ENCODE measurements at places on chromosomes 7 and 10.
A peak's percentile ranks its signal among the peaks of the same experiment; 100 is the strongest.

GRCh38 chr7:114212721-114213429 is 201.7 kb upstream of the FOXP2 start:
- DNase-seq = no peak

DNA sequence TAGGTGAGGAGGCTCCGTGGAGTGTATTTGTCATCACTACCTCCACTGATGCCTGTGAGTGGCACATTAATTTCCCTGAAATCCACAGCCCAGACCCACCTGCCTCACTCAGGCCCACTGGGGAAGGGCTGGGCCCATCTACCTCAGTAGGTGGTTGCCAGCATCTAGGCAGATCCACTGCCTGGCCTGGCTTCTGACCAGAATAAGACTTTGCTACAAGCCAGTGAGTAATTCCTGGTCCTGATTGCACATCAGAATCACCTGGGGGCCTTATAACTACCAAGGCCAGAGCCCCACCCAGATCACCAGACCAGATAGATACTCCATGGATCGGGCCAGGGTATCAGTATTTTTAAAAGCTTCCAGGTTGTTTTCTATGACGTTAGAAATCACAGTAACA is 37.5 kb upstream of the PLEKHA1 start:
- DNase-seq = no peak

GRCh38 chr7:140902303-140902953 is 22.3 kb downstream of the BRAF start:
- no peak for DNase-seq

GRCh38 chr10:86391986-86392722 is 25.6 kb upstream of the GRID1 start:
- DNase-seq = no peak

GRCh38 chr10:91590142-91590903 is 42.5 kb downstream of the PPP1R3C start:
- DNase-seq = no peak

- DNase-seq = no peak
These were observed 312.3 kb downstream of the REEP3 start for GRCh38 chr10:63833411-63834060.

GRCh38 chr10:76946270-76946669 is 691.3 kb downstream of the KCNMA1 start:
- no peak for DNase-seq

- no peak for DNase-seq
These were observed 1.4 kb downstream of the MINDY3 start for GRCh38 chr10:15858861-15859281.

GRCh38 chr7:99997545-99998137 is 17.8 kb upstream of the ZKSCAN1 start:
- peak; percentile 40 for DNase-seq

GRCh38 chr7:144842377-144842851 is 6.6 kb upstream of the TPK1 start:
- DNase-seq = no peak

DNA sequence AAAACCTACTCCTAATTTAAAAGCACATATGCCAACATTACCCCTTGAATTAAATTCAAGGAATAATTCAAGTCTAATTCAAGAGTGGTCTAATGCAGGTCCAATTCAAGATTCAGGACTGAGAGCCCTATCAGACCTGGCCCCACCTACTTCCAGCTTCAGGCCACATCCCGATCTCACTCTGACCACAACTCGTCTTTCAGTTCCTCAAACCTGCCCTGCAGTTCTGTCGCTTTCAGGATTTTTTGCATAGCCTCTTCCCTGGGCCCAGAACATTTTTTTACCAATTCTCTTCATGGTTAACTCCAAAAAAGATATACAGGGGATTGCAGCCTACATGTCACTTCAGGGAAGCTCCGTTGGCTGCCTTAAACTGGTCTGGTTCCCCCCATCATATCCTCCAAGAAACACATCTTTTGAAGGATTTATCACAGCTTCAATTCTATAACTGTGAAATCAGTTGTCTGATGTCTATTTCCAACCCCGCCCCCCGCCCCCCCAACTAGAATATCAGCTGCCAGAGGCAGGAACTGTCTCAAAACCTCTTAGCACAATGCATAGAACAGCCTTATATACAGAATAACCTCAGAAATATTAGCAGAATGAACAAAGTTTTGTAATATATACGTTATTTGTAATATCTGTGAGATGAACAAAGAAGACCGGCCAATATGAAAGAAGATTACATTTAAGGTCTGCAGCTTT is 20.8 kb downstream of the CCDC6 start:
- DNase-seq = no peak

DNA sequence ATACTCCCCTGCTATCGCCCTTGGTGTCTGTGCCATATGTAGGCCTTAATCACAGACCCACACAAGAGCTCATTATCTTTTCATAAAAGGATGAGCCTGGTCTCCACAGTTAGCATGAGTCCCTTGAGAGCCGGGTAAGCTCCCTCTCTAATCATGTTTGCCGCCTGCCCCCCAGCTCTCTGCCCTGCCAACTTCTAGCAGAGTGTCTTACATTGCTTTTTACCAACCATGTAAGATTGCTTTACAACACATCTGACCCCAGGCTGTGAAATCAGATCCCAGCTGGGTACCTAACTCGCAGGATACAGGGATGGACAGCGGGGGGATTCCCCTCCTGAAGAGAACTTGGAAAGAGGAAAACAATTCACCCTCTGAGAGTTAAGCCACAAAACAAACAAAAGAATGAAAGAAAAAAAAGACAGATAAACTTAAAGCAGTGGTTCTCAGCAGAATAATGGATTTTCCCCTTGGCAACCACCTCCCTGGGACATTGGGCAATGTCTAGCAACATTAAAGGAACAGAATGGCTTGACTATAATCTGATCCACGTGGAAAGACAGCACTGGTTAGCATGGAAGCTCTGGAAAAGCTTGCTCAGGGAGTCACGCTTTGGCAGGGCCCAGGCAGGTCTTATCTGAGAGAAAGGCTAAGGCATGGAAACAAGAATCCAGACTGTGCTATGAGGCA is 39.4 kb upstream of the ATOH7 start:
- no peak for DNase-seq

DNA sequence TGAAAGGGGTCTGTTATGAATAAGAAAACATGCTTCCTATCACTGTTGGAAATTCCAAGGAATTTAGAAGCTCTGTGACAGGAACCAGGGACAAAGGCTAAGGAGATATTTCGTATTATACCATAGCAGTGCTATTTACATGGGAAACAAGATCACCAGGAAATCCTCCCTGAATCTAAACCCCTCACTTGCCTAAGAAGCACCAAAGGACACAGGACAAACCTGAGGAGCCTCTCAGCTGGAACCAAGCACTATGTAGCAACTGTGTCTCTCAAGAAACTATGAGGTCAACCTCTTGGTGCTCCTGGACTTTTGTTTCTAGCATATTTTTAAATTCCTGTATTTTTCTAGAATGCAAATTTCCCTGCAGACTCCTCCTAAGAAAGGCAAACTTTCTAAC is 20.8 kb upstream of the IFIT1B start:
- DNase-seq = no peak

GRCh38 chr7:129264534-129264933 is 39.7 kb downstream of the AHCYL2 start:
- no peak for DNase-seq

GRCh38 chr10:1047937-1048336 is 982 bp downstream of the IDI1 start:
- no peak for DNase-seq

- DNase-seq = no peak
These were observed 23.9 kb downstream of the SLC25A40 start for GRCh38 chr7:87852306-87852705.

DNA sequence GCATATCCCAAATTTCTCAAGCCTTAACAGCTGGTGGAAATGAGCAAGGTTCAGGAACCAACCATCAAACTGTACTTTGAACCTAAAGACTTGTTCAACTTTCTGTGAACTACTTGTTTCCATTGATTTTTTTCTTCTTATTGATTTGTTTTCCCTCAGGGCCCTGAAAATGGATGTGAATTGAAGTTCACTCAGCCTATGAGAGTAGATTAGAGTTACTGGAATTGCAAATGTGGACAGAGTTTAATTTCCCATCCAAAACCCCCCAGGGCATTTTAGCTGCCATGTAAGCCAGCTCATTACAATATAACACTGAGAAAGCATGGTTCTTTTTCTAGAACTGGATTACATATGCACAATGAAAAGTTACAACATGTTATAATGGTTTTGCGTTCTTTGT is 1105.7 kb downstream of the REEP3 start:
- DNase-seq = no peak

- DNase-seq = no peak
These were observed 35.6 kb downstream of the PLAC9 start for GRCh38 chr10:80168162-80168511.

DNA sequence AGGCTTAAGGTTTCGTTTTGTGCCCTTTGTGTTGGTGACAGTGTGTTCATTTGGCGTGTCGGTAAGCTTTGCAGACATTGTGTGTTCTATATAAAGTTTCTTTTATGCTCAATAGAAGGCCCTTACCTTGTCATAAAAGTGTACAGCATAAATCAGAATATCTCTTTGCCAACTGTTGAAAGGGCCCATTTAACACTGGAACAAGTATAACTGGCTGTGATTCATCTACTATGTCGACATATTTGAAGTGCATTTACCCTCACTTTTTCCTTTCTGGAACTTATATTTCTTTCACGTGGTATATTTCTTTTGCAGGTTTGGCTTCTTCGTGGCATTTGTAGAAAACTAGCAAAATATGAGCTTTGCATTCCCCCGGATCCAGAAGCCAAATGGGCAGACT is 32.7 kb downstream of the EEPD1 start:
- DNase-seq = no peak

- DNase-seq = no peak
These were observed 14.6 kb downstream of the ADRB1 start for GRCh38 chr10:114058297-114058696.

DNA sequence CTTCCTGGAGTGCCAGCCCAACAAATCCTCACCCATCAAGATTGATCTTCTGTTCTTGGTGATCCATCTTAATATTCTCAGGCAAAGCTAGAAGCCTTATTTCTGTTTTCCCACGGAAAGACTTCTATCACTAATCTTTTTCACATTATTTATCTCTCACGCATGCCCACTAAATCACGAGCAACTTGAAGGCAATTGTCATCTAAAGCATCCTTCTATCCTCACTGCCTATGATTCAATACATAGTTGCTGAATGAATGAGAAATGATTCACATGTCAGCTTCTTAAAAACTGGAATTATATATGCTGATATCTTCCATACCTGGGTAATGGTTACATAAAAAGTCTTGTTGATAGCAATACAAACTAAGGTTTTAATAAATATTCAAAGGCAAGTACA is 12.6 kb upstream of the COL1A2 start:
- DNase-seq = no peak

DNA sequence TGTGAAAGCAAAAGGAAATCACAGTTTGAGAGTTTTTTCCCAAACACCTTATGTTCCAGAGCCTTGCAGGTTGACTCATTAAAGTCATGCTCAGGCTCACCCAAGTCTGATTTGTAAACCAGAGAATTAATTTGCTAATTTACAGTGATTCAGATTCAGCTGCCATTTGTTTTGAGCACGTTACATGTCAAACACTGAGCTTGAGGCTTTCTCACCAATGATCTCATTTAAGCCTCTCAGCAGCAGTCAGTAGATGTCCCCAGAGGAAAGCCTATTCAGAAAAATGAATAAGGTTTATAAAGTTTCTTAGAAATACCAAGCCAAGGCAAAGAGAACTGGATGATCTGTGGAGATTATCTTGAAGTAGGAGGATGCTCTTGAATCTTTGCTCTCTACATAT is 420.4 kb downstream of the HTR7 start:
- DNase-seq = no peak

- DNase-seq = no peak
These were observed at the start of gene PRKG1 for GRCh38 chr10:51074238-51075028. Gene PRKG1 (plus strand): TSS chr10:51074487.

- DNase-seq = no peak
These were observed 189.9 kb downstream of the EBF3 start for GRCh38 chr10:129774082-129774735.

GRCh38 chr10:30231071-30231652 is 117.9 kb downstream of the MTPAP start:
- no peak for DNase-seq

DNA sequence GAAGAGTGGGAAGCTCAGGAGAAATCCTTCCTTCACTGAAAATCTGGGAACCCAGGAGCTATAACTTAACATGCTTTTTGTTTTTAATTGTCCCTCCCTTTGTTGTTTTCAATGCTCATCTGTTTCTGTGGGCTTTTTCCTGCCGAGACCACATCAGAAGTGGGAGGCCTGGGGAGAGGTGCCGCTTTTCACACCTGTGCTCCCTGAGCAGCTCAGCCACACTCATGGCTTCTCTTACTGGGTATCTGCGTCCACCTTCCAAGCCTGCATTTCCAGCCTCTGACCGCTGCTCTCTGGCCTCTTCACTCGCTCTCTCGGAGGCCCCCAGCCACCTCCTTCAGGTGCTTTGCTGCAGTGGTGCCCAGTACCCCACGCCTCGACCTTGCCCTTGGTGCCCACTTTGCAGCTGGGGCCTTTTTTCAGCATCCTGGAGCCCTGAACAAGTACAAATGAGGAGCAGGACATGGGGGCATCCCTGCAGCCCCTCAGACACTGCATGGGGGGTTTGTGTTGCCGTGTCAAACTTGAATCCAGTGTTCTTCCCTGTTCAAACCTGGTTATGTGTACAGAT is 9.9 kb downstream of the C7orf57 start:
- no peak for DNase-seq

GRCh38 chr7:103394566-103394965 is 47.1 kb downstream of the PSMC2 start:
- no peak for DNase-seq

GRCh38 chr7:8226501-8226900 is 35.5 kb downstream of the ICA1 start:
- DNase-seq = no peak

DNA sequence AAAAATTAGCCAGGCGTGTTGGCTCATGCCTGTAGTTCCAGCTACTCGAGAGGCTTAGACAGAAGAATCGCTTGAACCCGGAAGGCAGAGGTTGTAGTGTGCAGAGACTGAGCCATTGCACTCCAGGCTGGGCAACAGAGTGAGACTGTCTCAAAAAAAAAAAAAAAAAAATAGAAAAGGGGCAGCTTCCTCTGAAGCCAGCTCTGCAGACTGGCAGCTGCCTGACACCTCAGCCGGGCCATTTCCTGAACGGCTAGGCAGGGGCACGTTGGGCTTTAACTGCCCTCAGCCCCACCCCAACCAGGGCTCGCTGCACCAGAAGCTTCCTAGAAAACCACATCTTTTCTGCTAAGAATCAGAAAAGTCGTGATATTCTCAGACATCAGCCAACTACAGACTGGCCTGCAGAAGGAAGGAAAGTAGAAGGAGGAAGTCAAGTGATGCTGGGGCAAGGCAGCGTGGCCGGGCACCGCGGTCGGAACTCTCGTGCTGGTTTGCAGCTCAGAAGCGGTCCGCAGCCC is 38.0 kb downstream of the PRKAG2 start:
- no peak for DNase-seq

DNA sequence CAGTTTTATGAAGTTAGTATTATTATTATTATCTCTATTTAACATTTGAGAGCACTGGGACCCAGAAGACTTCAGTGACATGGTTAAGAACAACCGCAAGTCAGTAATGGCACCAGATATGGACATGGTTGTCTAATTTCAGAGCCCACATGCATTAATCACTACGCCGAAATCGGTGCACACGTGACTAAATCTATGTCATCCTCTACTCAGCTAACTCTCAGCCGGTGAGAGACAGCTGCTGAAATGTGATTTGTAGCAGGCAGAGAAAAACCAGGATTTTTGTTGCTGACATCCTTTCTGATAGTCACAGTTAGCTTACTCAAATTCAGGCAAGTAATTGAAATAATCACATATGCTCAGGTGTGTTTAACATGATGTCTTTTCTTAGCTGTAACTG is 127.7 kb downstream of the SPAG6 start:
- no peak for DNase-seq

Measured in stimulated activated CD4-positive, alpha-beta T cell treated with anti-CD3 and anti-CD28 coated beads, Interleukin-1b, Interleukin-23, amount 100 ng/mL, for 24 hours (primary cell).